ENCODE measurements at places on chromosomes 1 and 21.
A peak's percentile ranks its signal among the peaks of the same experiment; 100 is the strongest.

- no peak for DNase-seq
These were observed 5.8 kb upstream of the EPS8L3 start for GRCh38 chr1:109769330-109770078.

DNA sequence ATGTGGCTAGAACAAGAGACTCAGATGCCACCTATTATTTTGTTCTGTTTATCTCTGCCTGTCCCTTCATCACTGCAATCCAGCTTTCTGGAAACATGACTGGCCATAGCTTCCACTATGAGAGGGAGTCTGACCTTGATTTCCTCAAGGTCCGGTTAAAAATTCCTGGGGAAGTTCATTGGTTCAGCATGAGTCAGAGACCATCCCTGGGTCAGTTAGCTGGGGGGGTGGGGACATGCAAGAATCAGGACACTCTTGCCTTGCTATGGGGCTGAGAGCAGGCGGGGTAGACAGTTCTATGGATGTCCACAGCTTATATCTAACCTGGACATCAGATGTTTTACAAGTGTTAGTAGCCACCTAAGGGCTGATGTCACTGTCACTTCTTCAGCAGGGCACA lies 81.1 kb downstream of the TENT5C start:
- DNase-seq: no peak

GRCh38 chr1:91685994-91686393 lies 185.3 kb downstream of the CDC7 start:
- no peak for DNase-seq

- no peak for DNase-seq
These were observed 63.7 kb downstream of the SLC30A7 start for GRCh38 chr1:100959502-100960060.

GRCh38 chr1:30149226-30149625 lies 574.2 kb downstream of the MATN1 start:
- DNase-seq: no peak

GRCh38 chr1:30902593-30903290 lies 5.8 kb downstream of the SDC3 start:
- no peak for DNase-seq

DNA sequence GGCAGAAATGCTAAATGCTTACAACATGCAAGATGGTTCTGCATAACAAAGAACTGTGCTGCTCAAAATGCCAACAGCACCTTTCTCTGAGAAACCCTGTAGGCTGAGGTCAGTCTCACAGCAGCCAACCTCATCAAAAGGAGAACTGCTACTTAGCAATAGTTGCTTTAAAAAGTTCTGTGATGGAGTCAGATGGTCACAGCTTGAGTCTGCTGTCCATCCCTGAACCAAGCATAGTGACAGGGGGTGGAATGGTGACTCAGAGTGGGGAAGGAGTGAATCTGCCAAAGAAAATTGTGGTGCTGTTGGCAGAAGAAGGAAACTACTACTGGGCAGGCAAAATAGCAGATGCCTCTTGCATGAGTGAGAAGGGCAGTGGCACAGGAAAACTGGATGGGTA lies 106.0 kb upstream of the FAM78B start:
- DNase-seq: no peak

DNA sequence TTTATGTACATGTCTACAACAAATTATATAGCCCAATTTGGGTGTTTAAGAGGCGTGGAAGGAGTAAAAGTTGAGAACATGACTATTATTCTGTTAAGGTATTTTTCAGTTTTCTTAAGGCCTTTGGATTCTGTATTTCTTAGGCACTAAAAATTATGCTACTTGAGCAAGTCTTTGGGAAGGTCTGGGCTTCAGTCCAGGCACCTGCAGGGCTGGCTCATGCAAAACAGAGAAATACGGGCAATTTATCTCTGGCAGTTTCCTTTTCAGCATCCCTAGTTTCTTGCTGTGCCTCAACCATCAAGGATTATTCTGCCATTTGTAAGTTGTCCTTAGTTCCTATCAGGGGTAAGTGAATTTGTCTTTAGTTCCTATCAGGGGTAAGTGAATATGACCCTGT lies 358.8 kb upstream of the B3GALT2 start:
- no peak for DNase-seq

GRCh38 chr1:196059210-196059609 lies 549.0 kb downstream of the KCNT2 start:
- DNase-seq: no peak

DNA sequence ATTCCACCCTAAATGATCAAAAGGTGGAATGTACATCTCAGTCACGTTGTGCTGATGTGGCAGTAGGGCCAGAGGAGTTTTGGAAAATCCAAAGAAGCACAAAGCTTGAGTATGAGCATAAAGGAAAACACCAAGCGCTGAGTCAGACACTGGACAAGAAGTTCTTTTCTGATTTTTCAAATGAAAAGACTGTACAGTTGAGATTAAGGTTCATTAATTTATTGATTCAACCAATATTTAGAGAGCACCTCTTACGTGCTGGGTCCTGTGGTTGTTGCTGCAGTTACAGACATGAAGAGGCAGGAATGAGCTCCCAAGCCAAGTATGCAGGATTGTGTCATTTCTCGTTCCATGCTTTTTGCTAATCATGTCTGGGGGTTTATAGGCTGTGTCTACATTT lies 28.9 kb upstream of the APP start:
- DNase-seq: no peak

- DNase-seq: no peak
These were observed 8.7 kb downstream of the PADI4 start for GRCh38 chr1:17316704-17317103.

DNA sequence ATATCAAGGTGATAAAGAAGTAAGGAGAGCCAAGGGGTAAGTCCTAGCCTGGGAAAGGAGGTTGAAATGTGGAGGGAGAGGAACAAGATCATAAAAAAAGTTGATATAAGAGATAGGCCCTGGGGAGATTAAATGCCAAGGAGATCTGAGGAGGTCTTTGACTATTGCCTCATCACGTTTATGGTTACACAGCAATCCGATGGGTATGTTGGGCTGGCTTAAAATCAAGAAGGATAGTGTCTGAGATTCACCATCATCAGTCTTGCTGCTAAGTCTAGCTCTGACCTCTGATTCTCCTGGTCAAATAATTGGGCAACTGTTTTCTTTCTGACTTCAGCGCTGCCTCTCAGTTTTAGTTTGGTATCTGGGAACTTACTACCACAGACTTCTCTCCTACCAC lies 416.3 kb downstream of the GPATCH2 start:
- DNase-seq: no peak

- DNase-seq: no peak
These were observed 79.0 kb upstream of the JUN start for GRCh38 chr1:58862728-58863385.

DNA sequence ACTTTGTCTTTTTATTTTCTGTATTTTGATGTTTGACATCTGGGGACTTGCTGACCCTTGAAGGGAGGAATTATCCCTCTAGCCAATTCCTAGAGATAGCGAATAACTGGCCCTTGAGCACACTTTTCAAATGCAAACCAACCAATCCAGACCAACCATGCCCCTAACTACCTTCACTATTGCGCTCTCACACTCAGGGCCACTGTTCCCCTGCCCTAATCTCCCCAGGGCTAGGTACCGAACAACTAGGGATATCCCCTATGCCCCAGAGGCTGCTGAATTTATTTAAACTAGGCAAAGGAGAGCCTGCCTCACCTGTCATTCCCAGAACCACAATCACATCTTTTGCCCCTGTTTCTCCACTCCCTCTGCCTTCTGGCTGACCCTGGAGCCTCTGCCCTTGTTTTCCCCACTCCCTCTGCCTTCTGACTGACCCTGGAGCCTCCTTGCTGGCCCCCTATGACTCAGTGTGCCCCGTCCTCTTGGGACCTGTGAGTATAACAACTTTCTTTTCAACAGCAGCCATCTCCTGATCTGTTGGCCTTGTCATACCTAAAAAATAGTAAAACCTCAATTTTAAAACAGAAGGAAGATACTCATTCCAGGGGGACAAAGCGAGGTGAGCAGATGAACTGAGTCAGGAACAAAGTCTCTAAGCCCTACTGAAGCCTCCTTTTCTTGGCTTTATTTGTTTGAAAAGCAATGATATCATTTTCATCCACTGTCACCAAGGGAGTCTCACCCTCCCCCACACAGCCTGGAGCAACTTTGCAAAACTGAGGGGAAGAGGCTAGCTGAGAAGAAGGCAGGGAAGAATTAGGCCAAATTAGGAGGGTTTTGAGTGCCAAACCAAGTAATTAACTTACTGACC lies 115.5 kb downstream of the NMNAT2 start:
- DNase-seq: no peak

DNA sequence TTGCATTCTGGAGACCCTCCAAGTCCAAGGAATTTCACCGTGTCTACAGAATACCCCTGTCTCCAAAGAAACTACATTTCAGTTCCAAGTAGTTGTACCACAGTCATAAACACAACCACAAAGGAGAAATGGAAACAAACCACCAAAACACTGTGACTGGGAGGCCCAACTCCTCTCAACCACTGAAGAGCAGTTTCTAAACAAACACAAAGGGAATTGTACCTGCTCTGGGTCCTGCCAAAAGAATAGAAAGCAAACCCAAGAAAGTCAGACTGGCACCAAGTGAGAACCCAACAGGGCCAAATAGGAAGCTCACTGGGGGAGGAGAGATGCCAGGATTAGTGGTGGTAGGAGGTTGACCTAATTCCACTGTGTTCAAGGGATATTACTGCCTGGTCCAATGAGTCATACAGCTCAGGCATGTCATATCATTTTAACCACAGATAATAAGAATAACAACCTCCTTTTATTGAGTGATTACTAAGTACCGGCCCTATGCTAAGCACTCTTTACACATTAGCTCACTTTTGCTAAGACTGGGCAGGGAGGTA lies 123.9 kb upstream of the PPP2R5A start:
- DNase-seq: no peak

DNA sequence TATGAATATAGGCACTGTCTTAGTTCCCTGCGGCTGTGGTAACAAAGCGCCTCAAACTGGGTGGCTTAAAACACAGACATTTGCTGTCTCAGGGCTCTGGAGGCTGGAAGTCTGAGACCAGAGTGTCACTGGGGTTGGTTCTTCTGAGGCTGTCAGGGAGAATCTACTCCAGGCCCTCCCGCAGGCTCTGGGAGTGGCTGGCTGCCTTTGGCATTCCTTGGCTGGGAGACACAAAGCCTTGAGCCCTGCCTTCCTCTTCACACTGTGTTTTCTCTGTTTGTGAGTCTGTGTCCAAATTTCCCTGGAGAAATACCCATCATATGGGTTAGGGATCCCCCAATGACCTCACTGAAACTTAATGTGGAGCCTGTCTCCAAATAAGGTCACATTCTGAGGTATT lies 38.5 kb downstream of the B3GALT5 start:
- DNase-seq: no peak

- no peak for DNase-seq
These were observed 6.2 kb upstream of the SLAMF1 start for GRCh38 chr1:160652924-160653619.

DNA sequence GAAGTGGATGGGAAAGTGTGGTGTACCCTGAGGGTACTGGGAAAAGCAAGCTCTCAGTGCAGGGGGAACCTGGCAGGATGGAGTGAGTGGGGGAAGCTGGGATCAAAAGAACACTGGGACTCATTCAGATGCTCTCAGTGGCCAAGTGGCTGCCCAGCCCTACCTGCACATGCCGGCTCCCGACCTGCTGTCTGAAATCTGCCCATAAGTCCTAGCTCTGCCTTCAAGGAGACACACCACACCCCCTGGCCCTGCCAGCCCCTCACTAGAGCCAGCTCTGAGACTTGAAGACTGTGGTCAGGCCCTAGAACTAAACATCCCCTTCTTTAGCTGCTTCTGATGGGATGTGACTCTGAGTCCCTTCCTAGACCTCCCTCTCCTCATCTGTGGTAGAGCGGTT lies 2.2 kb downstream of the TMEM54 start:
- no peak for DNase-seq

DNA sequence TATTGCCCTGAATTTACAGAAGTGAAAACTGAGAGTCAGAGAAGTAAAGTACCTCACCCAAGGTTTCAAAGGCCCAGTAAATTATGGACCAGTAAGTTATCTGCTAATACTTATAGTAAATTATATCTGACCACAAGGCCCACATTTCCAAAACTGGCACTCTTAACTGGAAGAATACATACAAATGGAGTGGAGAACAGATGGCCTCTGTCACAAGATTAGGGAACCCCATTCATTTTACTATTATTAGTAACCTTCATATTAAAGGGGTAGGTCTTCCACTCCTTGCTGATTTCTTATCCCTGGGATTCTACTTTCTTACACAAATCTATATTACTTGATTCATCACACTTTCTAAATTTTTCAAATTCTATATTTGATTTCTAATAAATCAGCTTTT lies 588.8 kb downstream of the NEGR1 start:
- DNase-seq: no peak

DNA sequence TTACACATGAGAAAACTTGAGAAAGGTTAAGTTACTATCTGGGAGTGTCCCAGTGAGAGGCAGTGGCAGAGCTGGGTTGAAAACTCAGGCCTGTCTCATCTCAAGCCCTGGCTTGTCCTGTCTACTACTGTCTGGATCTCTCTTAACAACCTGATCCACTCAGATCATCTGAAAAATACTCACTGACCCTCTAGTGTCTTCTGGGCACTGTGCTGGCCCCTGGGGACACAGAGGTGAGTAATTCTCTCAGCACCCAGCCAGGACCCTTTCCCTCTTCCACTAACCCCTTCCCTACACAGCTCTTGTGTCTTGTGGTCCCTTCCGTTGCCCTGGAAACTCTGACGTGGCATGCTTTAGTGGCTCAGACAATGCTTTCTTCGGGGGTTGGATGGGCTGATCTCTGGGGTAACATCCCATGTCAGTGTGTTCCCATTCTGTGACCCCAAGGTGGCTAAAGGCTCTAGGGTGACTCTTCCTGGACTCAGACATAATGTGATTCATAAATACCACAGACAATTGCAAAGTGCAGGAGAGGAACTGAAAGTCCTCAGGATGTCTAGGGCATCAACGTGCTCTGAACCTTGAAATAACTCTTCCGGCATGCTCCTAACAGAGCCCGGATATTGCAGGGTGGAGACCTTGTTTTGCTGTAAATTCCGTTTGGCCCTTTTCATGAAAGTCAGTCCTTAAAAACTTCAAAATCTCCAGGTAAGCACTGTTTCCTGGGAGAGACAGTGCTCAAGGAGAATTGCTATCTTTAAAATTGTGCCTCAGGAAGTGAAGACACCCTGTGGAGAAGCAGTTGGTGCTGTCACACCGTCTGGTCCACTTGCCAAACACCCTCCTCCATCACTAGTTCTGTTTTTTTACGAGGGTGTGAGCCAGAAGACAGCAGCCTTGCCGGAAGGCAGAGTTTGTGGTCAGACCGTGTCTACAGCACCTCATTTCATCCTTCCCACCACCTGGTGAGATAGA lies 4.0 kb downstream of the SHISAL2A start:
- DNase-seq: peak; percentile 89

- no peak for DNase-seq
These were observed 155.4 kb downstream of the URB2 start for GRCh38 chr1:229781453-229781852.

DNA sequence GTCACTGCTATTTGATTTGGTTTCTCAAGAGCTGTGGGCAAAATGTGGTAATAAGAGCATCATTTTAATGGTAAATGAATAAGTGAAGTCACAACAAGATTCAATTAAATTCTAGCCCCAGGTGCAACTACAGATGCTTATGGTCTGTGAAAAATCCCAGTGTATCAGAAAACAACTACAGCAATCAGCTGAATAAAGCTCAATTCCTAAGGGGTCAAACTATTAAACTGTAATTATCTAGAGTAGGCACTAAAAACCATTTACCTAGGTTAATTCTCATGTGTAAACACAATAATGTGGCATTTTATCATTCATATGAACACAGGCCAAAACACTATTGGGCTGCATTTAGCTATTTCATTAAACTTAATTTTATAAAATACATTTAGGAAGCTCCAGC lies 9.6 kb downstream of the TARBP1 start:
- no peak for DNase-seq

Measured in CD4-positive, alpha-beta T cell treated with Interleukin-1 beta for 1 hour (primary cell).